ENCODE measurements at places on chromosomes 12 and 14.
A peak's percentile ranks its signal among the peaks of the same experiment; 100 is the strongest.

- DNase-seq: no peak
Observed at GRCh38 chr14:88023658-88024187, 18.8 kb downstream of the GPR65 start.

GRCh38 chr14:50954811-50955372, 10.6 kb upstream of the PYGL start:
- DNase-seq: peak; percentile 78

DNA sequence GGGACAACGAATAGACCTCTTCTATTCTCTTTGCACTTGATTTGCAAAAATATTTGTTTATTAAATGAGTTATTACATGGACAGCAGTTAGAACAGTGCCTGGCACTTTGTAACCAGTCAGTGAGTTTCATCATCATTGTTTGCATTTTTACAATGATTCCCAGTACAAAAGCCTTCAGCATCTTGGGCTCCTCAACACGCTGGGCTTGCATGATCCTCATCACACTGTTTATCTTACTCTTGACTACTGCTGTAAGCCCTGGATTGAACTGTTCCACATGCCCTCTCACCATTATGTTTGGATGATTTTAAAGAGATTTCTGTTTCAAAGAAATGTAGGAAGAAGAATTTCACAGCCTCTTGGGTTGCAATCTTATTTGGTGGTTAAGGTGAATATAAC, 204.3 kb downstream of the PELI2 start:
- no peak for DNase-seq

- DNase-seq: peak; percentile 61
Observed at GRCh38 chr12:32671930-32672780, 6.9 kb upstream of the DNM1L start.

- DNase-seq: no peak
Observed at GRCh38 chr14:28867571-28867970, 101.0 kb downstream of the FOXG1 start.

GRCh38 chr12:11607313-11608081, 42.0 kb upstream of the ETV6 start:
- DNase-seq: no peak

DNA sequence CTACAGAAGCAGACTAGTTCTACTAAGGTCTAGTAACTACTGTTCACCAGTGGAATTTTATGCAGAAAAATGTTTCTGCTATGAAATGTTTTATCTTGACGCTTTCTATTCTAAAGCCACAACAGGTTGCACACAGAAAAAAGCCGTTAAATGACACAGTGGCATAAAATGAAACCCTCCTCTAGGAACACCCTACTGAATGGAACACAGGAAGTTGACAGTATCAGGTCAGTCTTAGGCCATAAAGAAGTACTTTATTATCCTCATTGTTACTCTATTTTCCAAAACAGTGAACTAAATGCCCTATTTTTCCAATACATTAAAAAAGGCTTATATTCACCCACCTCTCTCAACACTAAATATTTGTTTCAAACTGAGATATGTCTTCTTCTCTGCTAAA, 21.9 kb downstream of the EPS8 start:
- DNase-seq: no peak

GRCh38 chr12:116599285-116600136, 40.3 kb downstream of the MAP1LC3B2 start:
- DNase-seq: peak; percentile 68

- DNase-seq: peak; percentile 62
Observed at GRCh38 chr14:66405158-66405557, 81.0 kb upstream of the CCDC196 start.

- DNase-seq: peak; percentile 79
Observed at GRCh38 chr12:57000393-57000792, 6.0 kb downstream of the ZBTB39 start.
